ENCODE measurements at places on chromosomes 12 and 14.
A peak's percentile ranks its signal among the peaks of the same experiment; 100 is the strongest.

DNA sequence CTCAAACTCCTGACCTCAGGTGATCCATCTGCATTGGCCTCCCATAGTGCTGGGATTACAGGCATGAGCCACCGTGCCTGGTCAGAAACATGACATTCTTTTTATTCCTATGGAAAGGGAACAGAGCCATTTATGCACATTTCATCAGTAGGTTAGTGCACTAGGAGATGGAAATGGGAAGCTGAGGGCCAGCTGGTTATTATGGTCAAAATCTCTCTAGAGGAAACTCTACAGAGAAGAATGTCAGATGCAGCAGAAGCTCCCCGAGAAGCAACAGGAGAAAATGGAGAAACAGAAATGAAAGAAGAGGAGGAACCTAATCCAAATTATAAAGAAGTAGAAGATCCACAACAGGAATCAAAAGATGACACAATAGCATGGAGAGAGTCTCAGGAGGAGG, 2.7 kb downstream of the CFAP251 start:
- no peak for DNase-seq

DNA sequence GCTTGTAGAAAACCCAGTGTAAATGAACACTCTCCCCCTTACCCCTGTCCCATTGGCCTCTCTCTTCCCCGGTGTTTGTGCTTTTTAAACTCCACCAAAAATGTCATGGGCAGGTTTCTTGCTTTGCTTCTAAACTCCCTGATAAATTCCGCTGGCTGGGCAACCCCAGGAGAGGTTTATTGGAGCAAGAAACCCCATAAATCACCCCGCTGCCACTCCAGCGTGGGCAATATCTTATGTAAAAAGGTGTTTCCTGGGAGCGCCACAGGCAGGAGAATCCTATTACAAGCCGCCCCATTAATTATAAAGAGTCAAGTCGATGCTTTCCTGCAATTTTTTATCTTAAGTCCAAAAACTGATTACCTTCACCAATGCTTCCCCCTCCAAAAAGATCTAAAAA, 22.8 kb downstream of the LHX5 start:
- no peak for DNase-seq

DNA sequence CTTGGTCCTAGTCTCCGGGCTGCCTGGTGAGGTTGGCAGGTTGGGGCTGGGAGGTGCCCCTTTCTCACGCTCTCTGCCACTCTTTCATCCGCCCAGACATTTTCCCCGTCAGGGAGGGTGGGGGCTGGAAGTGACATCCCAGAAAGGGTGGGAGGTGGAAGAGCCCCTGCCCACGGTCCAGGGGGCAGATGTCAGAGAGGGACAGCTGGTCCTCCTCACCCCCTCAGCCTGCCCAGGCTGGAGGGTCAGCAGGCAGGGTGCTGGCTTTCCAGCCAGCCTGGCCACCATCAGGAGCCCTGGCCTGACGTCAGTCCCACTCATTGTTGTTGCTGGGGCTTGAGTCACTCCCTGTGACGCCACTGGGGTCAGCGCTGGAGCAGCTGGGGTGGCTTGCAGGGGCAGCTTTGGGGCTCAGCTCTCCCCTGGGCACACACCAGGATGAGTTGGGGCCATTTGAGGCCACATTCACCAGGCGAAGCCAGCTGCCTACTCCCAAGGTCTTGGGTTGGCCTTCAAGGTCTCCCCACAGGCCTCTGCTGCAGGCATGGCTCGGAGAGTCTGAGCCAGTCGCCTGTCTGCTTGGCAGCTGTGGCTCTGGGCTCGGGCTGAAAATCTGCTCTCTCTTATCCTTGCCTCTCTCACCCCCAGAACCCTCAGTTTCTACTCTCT, 5.7 kb upstream of the ATG101 start:
- peak; percentile 58 for DNase-seq

GRCh38 chr12:53388932-53389331, 9.0 kb downstream of the SP1 start:
- DNase-seq: no peak

GRCh38 chr12:89770391-89770790, 61.8 kb upstream of the ATP2B1 start:
- no peak for DNase-seq

DNA sequence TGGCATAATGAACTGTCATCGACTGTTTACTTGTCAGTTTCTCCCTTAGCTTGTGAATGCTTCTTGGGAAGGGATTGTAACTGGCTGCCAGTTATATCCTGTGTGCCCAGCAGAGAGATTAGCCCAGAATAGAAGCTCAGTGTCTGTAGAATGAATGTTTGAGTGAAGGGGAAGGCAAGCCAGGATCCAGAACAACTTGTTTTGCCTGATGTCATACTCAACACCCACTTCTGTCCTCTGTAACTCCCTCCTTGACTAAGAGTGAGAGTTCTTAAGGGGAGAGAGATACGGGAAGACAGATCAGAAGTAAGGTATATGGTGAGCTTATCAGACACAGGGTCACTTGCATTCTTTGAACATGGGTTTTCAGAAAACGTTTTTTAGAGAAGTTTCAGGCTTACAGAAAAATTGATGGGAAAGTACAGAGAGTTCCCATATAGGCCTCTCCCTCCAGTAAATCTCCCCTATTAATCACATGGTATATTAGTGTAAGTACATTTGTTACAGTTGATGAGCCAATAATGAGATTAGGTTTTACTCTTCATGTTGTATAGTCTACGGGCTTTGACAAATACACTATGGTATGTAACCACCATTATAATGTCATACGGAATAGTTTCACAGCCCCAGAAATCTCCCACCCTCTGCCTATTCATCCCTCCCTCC, 5.6 kb upstream of the SPPL3 start:
- DNase-seq: no peak

DNA sequence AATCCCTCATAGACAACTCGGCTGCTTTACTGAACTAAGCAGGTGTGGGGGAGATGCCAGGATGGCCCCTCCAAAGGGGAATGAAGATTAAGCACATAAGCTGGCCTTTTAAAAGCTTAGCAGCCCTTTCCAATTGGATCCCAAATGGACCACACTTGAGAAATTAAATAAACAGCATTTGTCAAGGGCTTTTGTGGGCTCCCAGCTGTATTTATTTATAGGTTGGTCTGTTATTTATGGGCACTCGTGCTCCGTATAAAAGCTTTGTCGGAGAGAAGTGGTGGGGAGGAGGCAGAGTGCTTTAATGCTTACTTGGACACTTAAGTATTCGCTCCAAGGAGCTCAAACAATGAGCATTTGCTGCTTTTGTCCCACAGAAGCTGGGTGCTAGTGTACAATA, 580.2 kb downstream of the MED13L start:
- DNase-seq: peak; percentile 43

GRCh38 chr14:56724013-56724412, 86.3 kb downstream of the OTX2 start:
- DNase-seq: no peak

- DNase-seq: no peak
Measured at GRCh38 chr12:99901181-99901580, 83.6 kb downstream of the ANKS1B start.
